Hepatocyte (in vitro differentiated cells): ENCODE measurements at places on chromosomes 11 and 22. TPM values are rescaled to one million over a fixed set of nuclear protein-coding genes. Genes with fewer than 3 reads are reported as not detected.
A peak's percentile ranks its signal among the peaks of the same experiment; 100 is the strongest.

DNA sequence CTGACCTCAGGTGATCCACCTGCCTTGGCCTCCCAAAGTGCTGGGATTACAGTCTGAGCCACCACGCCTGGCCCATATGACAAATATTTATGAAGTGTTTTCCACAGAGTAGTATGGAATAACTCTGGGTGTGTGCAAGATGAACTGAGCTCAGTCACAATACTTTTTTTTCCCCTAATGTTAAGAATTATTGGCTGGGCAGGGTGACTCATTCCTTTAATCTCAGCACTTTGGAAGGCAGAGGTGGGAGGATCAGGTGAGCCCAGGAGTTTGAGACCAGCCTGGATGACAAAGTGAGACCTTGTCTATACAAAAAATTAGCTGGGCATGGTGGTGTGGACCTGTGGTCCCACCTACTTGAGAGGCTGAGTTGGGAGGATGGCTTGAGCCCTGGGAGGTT lies 6.4 kb downstream of the PTPRJ start:
- H3K4me1 ChIP-seq = peaks cover 28% of the 10 kb centered on the region
- no peak overlapping the region for H3K4me3 ChIP-seq
- DNase-seq = peak; percentile 53
- no peaks in the 10 kb centered on the region for H3K36me3 ChIP-seq
- H3K27me3 ChIP-seq = no peaks in the 10 kb centered on the region
- H3K27ac ChIP-seq = peak overlapping the region; percentile 80

DNA sequence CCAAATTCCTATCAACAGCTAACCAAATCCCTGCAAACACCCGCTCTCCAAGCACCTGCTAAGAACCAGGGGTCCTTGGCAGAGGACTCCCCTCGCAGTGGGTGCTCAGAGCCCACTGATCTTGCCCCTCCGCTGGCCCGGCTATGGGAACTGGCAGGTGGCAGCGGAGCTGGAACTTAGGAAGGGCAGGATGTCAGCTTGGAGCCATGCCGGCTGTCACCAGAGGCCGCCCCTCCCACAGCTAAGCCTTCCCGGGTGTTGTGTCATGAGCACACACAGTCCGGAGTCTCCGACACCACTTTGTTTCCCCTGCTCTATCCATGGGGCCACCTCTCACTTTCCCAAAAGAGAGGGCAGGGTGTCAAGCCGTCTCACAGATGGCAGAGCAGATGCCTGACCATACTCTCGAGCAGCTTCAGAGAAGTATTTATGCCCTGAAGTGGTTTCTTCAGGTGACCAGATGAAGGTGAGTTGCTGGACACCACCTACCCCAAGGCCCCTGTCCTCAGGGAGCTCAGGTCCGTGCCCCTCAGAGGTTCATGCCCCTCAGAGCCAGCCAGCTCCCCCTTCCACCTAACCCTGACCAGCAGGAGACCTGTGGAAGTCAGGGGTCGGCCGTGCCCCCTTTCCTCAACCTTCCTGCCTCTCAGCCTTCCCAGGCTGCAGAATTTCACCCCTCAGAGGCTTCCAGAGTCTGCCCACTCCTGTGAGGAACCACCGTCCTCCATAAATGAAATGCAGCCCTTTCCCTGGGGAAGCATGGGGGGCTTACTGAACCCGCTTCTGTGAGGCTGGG lies 545.7 kb upstream of the B3GAT1 start:
- H3K27ac ChIP-seq = no peak overlapping the region
- H3K36me3 ChIP-seq = no peaks in the 10 kb centered on the region
- no peak overlapping the region for H3K4me3 ChIP-seq

DNA sequence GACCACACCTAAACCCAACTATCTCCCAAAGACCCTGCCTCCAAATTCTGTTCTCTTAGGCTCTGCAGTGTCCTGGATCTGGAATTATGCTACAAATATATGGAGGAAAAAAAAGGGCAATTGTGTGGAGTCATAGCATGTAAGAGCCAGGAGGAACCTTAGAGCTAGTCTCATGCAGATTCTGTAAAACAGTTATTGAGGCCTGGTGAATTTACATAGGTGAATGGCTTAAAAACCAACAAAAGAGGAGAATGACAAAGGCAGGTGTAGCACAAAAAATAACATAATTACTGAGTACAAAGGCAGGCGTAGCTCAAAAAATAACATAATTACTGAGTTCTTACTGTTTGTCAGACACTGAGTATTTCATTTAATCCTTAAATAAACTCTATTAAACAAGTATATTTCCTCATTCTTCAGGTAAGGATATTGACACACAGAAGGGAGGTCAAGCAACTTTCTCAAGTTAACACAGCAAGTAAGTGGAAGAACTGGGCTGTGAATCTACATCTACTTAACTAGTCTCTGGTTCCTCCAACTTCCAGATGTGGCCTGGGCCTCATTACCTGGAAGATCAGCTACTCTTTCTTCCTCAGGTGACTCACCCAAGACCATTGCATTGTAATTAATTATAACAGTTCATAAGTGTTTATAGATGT lies 938.9 kb upstream of the TENM4 start:
- H3K27me3 ChIP-seq = no peaks in the 10 kb centered on the region
- peak overlapping the region; percentile 36 for H3K27ac ChIP-seq
- no peak for DNase-seq
- no peaks in the 10 kb centered on the region for H3K36me3 ChIP-seq

DNA sequence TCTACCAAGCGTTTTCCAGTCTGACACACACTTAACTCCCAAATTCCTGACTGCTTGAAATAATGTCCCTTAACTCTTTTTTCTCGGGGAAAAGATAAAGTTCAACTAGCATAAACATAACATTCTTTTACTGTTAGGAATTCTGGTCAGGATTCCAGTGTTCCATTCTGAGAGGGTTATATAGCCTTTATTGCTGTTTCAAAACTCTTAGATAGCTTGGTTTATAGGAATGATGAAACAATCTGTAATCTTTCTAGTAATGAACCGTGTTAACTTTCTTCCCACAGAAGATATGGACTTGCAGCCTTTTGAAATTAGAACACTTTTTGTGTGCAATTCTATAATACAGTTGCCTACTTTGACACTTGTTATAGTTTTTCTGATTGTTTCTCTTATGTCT lies 8.6 kb downstream of the REXO2 start:
- DNase-seq = no peak
- H3K27me3 ChIP-seq = no peaks in the 10 kb centered on the region
- H3K27ac ChIP-seq = peak overlapping the region; percentile 4
- H3K4me3 ChIP-seq = no peak overlapping the region
- H3K36me3 ChIP-seq = no peaks in the 10 kb centered on the region

RPS6KB2 gene
- polyA plus RNA-seq = 105 and 107 TPM in 2 replicates

DNA sequence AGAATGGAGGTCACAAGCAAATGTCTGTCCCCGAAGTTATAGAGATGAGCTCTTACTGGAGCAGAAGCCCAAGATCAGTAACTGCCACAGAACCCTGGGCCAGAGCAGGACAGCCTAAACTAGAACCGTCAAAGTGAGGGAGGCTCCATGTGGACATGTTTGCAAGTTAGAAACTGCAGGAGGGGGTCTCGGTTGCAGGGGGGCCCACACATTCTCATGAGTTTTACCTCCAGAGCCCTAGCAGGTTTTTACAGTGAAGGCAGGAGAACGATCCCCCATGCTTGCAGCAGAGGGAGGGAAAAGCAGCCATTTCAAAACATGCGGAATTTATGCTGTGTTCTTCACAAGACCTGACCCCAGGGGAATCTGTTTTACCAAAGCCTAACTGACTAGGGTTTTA lies 133.5 kb upstream of the B3GAT1 start:
- H3K36me3 ChIP-seq = no peaks in the 10 kb centered on the region
- H3K27ac ChIP-seq = no peak overlapping the region

GRCh38 chr11:134742956-134743819 lies 331.1 kb upstream of the B3GAT1 start:
- peak; percentile 62 for DNase-seq
- H3K27ac ChIP-seq = peak overlapping the region; percentile 59
- no peak overlapping the region for H3K4me3 ChIP-seq
- no peaks in the 10 kb centered on the region for H3K27me3 ChIP-seq
- H3K4me1 ChIP-seq = peaks cover 32% of the 10 kb centered on the region
- H3K36me3 ChIP-seq = no peaks in the 10 kb centered on the region

DNA sequence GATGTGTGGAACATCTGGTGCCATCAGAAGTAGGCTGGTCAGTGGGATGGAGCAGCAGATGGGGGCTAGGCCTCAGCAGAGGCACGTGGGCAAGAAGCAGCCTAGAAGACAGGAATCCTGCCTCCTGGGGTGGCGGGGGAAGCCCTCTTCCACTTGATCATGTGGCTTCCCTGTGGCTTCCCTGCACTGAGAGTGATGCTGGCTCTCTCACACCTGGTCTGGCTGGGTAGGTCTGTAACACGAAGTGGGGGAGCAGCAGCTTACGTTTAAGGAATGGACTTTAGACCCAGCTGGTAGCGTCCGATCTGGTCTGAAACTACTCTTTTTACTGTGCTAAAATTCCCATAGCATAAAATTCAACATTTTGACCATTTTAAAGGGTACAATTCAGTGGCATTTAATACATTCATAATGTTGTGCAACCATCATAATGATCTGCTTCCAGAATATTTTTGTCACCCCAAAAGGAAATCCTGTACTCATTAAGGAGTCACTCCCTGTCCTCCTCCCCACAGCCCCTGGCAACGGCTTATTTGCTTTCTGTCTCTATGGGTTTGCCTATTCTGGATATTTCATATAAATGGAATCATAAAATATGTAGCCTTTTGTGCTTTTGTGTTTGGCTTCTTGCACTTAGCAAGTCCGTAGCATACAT lies 21.7 kb downstream of the PTPN5 start:
- no peaks in the 10 kb centered on the region for H3K27me3 ChIP-seq
- H3K4me3 ChIP-seq = no peak overlapping the region
- H3K27ac ChIP-seq = peak overlapping the region; percentile 37
- H3K36me3 ChIP-seq = no peaks in the 10 kb centered on the region

- H3K4me1 ChIP-seq = peaks cover 9% of the 10 kb centered on the region
- no peaks in the 10 kb centered on the region for H3K36me3 ChIP-seq
- no peak overlapping the region for H3K27ac ChIP-seq
Observed at GRCh38 chr11:132555617-132556016, 976.7 kb downstream of the OPCML start.

F2 gene
- 96.2 and 111 TPM in 2 replicates for polyA plus RNA-seq

GRCh38 chr11:106421676-106422292 lies 344.3 kb downstream of the AASDHPPT start:
- DNase-seq = no peak
- no peaks in the 10 kb centered on the region for H3K27me3 ChIP-seq
- H3K4me1 ChIP-seq = no peaks in the 10 kb centered on the region
- H3K4me3 ChIP-seq = no peak overlapping the region

DNA sequence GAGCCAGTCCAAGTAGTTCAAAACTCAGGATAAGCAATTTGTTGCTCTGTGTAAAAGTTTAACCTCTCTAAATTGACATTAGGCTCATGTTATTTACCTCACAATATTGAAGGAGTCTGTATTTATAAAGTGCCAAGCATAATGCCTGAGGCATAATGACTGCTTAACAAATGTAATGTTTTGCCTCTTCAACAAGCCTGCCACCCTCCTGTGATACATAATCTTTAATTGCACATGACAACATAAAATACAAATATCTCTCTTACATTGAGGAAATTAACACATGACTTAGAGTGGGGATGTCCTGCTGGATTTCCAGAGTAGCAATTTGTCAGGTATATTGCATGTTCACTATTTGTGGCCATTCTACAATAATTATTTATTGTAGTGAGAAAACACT lies 469.2 kb upstream of the ANO5 start:
- H3K36me3 ChIP-seq = no peaks in the 10 kb centered on the region
- no peaks in the 10 kb centered on the region for H3K4me1 ChIP-seq
- no peak for DNase-seq
- H3K4me3 ChIP-seq = no peak overlapping the region

DNA sequence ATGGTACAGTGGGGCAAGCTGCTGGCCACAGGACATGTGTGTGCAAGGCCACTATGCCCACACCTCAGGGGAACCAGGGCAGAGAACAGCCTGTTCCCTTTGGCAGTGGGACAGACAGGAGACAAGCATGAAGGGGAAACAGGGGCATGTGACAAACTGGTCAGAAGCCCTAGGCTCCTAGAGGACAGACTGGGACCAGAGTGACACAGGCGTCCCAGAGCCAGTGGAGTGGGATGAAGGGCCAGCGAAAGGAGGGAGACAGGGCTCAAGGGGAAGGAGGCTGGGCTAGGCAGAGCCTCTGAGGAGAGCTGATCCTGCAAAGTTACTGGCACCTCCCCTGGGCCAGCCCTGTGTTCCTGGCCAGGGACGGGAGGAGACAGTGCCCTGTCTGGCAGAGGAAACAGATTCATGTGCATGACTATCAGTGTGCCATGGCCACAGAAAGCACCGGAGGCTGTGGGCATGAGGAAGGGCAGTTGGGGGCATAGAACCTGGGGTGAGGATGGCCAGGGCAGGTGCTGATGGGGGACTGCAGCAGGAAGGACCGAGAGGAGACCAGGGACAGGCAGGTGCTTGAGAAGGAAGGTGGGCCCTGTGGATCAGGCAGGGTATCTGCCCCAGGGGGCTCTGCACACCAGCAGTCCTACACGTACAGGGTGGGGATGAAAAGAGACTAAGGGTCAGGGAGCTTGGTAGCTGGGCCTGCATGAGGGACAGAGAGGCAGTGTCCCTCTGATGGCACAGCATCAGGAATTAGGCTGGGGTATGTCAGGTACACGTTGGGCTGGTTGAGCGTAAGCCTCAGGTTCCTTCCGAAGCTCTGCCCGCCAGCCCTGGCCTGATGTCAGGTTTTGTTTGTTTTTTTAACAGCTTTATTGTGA lies 9.8 kb downstream of the DERL3 start:
- H3K27me3 ChIP-seq = no peaks in the 10 kb centered on the region
- no peak overlapping the region for H3K4me3 ChIP-seq
- peak overlapping the region; percentile 44 for H3K27ac ChIP-seq
- no peaks in the 10 kb centered on the region for H3K4me1 ChIP-seq
- H3K36me3 ChIP-seq = no peaks in the 10 kb centered on the region

GRCh38 chr11:112514011-112514740 lies 253.5 kb upstream of the PLET1 start:
- H3K27me3 ChIP-seq = no peaks in the 10 kb centered on the region
- no peak overlapping the region for H3K4me3 ChIP-seq
- H3K4me1 ChIP-seq = no peaks in the 10 kb centered on the region
- H3K36me3 ChIP-seq = no peaks in the 10 kb centered on the region

DNA sequence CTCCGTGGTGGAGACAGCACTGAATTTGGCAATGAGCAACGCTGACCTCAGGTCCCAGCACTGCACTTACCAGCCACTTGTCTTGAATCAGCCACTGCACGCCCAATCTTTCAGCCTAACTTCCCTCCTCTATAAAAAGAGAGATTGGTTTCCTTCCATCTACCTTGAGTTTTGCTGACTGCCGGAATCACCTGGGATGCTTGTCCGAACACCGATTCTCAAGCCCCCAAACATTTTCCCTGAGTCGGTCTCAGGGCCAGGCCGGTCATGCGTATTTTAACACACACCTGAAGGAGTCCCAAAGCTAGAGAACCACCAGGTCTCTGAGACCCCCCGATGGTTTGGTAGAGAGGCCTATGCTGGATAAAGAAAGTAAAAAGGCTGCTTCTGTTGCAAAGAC lies 131.5 kb downstream of the SPATA19 start:
- DNase-seq = no peak
- no peak overlapping the region for H3K27ac ChIP-seq
- no peaks in the 10 kb centered on the region for H3K4me1 ChIP-seq
- H3K27me3 ChIP-seq = peaks cover 15% of the 10 kb centered on the region
- no peak overlapping the region for H3K4me3 ChIP-seq

GRCh38 chr11:13376838-13377237 lies 86.2 kb downstream of the BTBD10 start:
- H3K36me3 ChIP-seq = no peaks in the 10 kb centered on the region
- no peaks in the 10 kb centered on the region for H3K27me3 ChIP-seq
- H3K27ac ChIP-seq = no peak overlapping the region
